Substantia nigra (tissue), 51 donors: ENCODE measurements at places on chromosomes 16 and 17.

DNA sequence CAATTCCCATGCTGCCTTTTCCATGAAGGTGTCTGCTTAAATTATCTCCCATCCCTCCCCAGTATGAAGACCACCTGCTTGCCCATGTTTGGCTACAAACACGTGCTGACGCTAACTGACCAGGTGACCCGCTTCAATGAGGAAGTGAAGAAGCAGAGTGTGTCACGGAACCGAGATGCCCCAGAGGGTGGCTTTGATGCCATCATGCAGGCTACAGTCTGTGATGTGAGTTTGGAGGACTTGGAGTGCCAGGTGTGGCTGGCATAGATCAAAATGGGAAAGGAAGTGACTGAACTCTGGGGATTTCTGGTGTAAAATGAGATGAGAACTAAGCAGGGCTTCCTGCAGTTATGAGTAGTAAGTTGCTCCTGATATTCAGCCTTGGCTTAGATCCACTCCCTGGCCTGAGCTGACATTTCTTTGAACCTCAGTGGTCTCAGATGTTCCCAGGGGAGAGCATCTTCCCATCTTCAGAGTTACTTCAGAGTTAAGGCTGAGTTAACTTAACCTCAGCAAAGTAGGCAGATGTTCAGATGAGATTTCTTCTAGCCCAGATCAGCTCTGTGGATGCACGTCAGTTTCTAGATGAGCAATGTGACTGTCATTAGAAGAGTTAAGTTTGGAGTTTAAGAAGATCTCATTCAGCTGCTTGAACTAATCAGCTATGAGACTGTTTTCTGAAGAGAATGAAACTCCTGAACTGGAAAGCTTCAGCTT lies 32.7 kb downstream of the ITGB3 start:
- DNase-seq = no peak

DNA sequence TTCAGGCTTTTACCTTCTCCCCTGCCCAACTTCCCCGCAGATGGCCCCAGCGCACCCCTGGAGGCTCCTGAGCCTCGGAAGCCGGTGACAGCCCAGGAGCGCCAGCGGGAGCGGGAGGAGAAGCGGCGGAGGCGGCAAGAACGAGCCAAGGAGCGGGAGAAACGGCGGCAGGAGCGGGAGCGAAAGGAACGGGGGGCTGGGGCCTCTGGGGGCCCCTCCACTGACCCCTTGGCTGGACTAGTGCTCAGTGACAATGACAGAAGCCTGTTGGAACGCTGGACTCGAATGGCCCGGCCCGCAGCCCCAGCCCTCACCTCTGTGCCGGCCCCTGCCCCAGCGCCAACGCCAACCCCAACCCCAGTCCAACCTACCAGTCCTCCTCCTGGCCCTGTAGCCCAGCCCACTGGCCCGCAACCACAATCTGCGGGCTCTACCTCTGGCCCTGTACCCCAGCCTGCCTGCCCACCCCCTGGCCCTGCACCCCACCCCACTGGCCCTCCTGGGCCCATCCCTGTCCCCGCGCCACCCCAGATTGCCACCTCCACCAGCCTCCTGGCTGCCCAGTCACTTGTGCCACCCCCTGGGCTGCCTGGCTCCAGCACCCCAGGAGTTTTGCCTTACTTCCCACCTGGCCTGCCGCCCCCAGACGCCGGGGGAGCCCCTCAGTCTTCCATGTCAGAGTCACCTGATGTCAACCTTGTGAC lies 3.6 kb downstream of the MAPK7 start:
- DNase-seq = no peak

- no peak for DNase-seq
Measured at GRCh38 chr17:35738519-35739133, 7.2 kb downstream of the RASL10B start.

DNA sequence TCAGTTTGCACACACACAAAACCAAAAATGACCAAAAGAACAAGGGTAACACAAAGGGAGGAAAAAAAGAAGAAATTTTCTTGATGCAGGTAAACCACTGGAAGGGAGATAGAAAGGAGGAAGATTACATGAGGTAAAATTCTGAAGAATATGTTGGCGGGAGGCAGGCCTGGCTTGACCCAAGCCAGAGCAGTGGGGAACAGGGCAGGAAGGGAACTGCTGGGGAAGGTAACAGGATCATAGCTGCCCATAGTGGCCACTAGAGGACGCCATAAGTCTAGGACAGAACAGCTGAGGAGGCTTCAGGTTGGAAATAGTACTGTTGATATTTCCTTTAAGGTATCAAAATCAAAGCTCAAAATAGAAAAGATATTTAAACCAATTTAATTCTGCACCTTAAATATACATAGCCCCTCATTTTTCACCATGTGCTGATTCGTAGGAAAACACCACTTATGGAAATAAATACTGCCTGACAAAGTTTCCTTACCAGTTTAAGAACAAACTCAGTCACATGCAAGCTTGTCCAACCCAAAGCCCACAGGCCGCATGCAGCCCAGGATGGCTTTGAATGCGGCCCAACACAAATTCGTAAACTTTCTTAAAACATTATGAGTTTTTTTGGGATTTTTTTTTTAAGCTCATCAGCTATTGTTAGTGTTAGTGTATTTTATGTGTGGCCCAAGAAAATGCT lies 15.5 kb downstream of the VPS35 start:
- DNase-seq = no peak

DNA sequence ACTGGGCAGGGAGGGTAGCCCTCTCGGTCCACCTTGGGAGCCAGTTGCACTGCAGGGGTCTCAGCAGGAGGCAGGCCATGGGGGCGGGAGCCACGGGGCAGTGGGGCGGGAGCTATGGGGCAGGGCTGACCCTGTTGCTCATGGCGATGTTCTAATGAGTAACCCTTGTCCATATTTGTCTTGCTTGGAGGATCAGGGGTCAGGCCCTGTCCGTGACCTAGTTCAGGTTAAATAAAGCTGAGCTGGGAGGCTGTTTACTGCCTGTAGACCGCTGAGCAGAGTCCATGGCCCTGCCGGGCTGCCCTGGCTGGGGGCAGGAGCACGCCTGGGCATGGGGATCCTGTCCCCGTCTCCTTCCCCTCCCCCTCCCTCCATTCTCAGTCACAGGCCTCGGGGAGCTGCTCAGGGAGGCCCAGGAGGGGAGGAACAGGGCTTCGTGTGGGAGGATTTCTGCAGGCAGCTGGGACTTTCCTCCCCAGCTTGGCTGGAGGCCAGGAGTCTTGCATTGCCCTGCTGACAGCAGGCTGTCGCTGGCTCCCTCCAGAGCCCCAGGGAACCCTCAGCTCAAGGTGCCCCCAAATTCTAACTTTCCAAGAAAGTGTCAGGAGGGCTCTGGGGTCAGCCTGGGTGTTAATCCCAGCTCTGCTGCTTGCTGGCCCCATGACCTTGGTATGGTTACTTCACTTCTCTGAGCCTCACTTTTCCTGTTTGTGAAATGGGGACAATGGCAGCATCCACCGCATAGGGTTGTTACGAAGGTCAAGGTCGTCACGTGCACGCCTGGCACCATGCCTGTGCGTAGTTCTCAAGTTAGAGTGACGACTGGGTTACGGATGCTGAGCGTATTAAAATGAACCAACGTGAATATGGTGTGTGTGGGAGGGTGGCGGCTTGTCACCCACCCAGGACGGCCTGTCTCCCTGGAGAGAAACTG lies 6.1 kb upstream of the SERPINF2 start:
- no peak for DNase-seq

DNA sequence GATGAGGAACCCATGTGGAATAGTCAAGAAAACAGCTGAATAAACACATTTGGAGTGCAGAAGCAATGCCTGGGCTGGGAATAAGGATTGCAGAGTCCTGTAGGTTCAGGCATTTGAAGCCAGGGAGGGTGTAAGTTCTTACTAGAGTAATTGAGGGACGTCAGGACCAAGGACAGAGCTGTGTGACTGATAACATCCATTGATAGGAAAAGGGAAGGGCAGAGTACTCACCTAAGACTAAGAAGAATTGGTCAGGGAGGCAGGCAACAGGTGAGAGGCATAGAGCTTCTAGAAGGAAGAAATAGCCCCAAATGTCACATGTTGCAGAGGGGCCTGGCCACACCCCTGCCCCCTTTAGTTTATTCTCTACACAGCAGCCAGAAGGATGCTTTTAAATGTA lies 79.8 kb upstream of the TMEM132E start:
- no peak for DNase-seq

- no peak for DNase-seq
Measured at GRCh38 chr17:55420067-55420775, 1.4 kb downstream of the MMD start.

DNA sequence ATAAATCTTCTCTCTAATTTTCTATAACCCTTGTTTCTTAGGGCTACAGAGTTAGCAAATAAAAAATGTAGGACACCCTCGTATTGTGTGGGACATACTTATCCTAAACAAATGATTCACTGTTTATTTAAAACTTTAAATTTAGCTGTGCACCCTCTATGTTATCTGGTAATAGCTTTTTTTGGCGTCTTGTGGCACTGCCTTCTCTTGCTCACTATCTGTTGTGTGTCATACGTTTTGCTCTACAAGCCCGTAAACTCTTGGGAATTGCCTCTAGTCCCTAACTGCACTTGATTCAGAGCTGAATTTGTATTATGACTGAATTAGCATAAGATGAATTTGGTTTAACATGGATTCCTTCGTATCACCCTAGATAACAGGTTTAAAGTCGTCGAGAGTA lies 144.3 kb upstream of the MYOCD start:
- DNase-seq = no peak

DNA sequence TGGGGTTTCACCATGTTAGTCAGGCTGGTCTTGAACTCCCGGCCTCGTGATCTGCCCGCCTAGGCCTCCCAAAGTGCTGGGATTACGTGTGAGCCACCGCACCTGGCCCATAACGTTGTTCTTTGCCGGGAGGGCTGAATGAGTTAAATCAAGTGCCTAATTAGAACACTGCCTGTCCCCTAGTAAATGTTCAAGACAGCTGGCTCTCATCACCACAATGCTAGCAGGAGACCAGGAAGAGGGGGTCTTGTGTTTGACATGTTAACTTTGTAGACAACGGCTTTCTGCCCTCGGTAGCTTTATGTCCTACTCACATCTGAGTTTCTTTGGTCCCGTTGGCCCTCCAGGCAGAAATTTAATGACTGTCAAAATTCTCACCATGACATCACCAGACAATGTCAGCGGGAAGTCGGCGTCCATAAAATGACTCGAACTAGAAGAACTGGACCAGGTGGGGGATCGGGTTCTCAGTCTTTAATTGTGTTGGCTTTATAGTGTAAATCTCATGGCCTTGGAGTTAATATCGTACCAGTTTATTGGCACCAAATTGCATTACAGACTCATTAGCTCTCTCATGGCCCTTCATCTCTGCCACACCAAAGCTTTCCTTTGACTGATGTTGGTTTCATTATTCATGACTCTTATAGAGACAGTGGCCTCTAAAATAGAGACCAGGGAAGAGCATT lies 11.4 kb upstream of the ITPRIPL2 start:
- no peak for DNase-seq

DNA sequence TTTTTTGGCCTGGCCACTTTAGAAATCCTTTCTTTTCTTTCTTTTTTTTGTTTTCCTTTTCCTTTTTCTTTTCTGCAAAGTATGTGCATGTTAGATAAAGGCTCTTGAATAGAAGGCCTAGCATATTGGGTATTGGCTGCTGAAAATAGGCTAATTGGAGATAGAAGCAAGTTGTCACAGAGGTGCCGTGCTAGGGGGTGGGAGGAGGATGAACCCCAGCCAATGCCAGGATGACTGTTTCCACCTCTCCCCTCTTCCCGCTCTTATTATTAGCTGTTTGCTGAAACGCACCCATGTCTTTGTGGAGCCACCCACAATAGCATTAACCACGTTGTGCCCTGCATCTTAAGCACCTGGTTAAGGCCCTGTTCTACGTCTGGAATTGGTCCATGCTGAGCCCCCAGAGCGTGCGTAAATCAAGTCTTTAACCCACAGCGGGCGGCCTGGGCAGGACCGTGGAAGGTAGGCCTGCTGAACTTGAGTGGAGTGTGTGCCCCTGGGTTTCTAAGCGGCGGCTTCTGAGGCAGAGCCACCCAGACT lies 123.6 kb downstream of the MSI2 start:
- no peak for DNase-seq

DNA sequence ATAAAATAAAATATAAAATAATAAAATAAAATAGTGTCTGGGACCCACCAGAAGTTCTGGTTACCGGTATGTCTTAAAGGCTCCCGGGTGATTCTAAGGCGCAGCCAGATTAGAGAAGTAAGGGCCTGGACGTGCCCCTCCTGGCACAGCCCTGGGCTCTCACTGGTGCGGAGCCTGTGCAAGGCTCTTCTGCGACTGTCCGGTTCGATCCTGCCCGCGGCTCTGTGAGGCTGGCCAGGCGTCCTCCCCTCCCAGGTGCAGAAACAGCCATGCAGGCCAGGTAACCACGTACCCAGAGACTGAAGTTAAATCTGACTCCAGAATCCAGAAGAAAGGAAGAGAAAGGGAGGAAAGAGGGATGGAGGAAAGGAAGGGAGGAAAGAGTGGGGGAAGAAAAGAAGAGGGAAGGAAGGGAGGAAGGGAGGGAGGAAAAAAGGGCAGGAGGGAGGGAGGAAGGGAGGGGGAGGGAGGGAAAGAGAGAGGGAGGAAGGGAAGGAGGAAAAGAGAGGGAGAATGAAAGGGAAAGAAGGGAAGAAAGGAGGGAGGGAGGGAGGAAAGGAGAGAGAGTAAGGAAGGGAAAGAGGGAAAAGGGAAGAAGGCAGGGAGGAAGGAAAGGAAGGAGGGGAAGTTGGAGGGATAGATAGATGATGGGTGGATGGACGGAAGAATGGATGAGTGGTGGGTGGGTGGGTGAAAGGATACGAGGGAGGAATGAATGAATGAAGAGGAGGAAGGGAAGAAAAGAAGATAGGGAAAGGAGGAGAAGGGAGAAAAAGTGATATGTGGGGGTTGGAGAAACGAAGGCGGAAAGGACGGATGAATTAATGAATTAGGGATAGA lies 42.3 kb downstream of the C16orf82 start:
- no peak for DNase-seq

- DNase-seq = no peak
Measured at GRCh38 chr16:72985995-72986394, 61.9 kb downstream of the ZFHX3 start.
